Aortic smooth muscle cell (primary cell): ENCODE measurements at places on chromosomes 1 and 21. TPM values are rescaled to one million over a fixed set of nuclear protein-coding genes. Genes with fewer than 3 reads are reported as not detected.

Gene HSF2BP
- 1.1 and 1.2 TPM in 2 replicates for total RNA-seq

Gene NCMAP
- total RNA-seq = not detected in 2 replicates

Gene KRTAP19-3
- not detected in 2 replicates for total RNA-seq

Gene ARTN
- under 0.01 and 0.25 TPM in 2 replicates for total RNA-seq

Gene GPR61
- total RNA-seq = 0.13 and 0.37 TPM in 2 replicates

Gene USH2A
- under 0.01 TPM in 1 of 2 replicates, not detected in the other for total RNA-seq

Gene PGLYRP4
- not detected in 2 replicates for total RNA-seq

Gene SUSD4
- not detected in 2 replicates for total RNA-seq

Gene COG2
- total RNA-seq = 18.9 and 19.3 TPM in 2 replicates

Gene AQP10
- total RNA-seq = under 0.01 and 0.06 TPM in 2 replicates

Gene CLDN8
- not detected in 2 replicates for total RNA-seq

Gene PTGFRN
- total RNA-seq = 94.3 and 96.2 TPM in 2 replicates

Gene SAMSN1
- total RNA-seq = 0.06 and 0.40 TPM in 2 replicates

Gene UMODL1
- not detected in 2 replicates for total RNA-seq

Gene TSSK3
- 0.40 and 1.7 TPM in 2 replicates for total RNA-seq

Gene SEMA6C
- total RNA-seq = 0.53 and 1.1 TPM in 2 replicates

Gene LCK
- total RNA-seq = not detected in 2 replicates

Gene TMPRSS3
- total RNA-seq = not detected in 2 replicates

Gene S1PR1
- 14.9 and 16.8 TPM in 2 replicates for total RNA-seq

Gene FCRL5
- total RNA-seq = not detected in 2 replicates

Gene LORICRIN
- total RNA-seq = not detected in 2 replicates

Gene GPATCH3
- total RNA-seq = 8.5 and 9.8 TPM in 2 replicates

Gene CELA2B
- total RNA-seq = 0.13 TPM in 1 of 2 replicates, not detected in the other

Gene CELSR2
- 1.1 and 1.5 TPM in 2 replicates for total RNA-seq

Gene A3GALT2
- total RNA-seq = not detected in 2 replicates

Gene REN
- not detected in 2 replicates for total RNA-seq

Gene BEND5
- 0.12 TPM in 1 of 2 replicates, not detected in the other for total RNA-seq

Gene LAMC2
- 5.0 and 5.3 TPM in 2 replicates for total RNA-seq

Gene IFNLR1
- total RNA-seq = not detected in 2 replicates

Gene TEX38
- total RNA-seq = not detected in 2 replicates

Gene TTC39A
- 3.3 and 4.7 TPM in 2 replicates for total RNA-seq

Gene CSF3R
- not detected in 2 replicates for total RNA-seq

Gene F3
- 0.92 and 3.4 TPM in 2 replicates for total RNA-seq

Gene IL6R
- total RNA-seq = 11.8 and 22.7 TPM in 2 replicates

Gene SLFNL1
- total RNA-seq = 0.25 and 0.26 TPM in 2 replicates

Gene CASQ1
- 0.26 and 0.50 TPM in 2 replicates for total RNA-seq

Gene ERRFI1
- 85.6 and 178 TPM in 2 replicates for total RNA-seq

Gene RNU1-2
- total RNA-seq = 565 and 1,390 TPM in 2 replicates

Gene VWA5B1
- not detected in 2 replicates for total RNA-seq

Gene CD1E
- total RNA-seq = not detected in 2 replicates

Gene SAMD13
- 0.92 and 1.1 TPM in 2 replicates for total RNA-seq
